ENCODE measurements at places on chromosomes 16 and 17.
A peak's percentile ranks its signal among the peaks of the same experiment; 100 is the strongest.

- DNase-seq: no peak
Measured at GRCh38 chr17:44587339-44587738, 30.1 kb downstream of the FZD2 start.

GRCh38 chr17:4858882-4859260, 25.7 kb downstream of the MINK1 start:
- no peak for DNase-seq

DNA sequence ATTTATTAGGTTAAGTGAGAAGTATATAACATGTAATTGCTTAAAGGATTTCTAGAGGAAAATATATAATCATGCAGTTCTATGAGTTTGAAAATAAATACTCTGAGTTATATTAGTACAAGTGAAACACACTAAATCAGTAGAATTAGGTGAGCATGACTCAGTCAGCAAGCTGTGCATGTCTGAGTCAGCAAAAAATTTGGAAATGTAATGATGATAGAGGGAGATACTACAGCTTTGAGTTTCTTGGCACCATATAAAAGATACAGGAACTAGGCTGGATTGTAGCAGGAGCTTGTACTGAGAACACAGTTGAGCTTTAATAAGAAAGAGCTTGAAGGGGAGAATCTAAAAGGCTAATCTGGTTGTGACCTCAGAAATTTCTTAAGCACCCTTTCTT, 1224.6 kb downstream of the CDH8 start:
- no peak for DNase-seq

- no peak for DNase-seq
Measured at GRCh38 chr17:63859257-63859656, 14.2 kb downstream of the CSH2 start.

- no peak for DNase-seq
Measured at GRCh38 chr17:82440991-82441627, 9.4 kb downstream of the CYBC1 start.

DNA sequence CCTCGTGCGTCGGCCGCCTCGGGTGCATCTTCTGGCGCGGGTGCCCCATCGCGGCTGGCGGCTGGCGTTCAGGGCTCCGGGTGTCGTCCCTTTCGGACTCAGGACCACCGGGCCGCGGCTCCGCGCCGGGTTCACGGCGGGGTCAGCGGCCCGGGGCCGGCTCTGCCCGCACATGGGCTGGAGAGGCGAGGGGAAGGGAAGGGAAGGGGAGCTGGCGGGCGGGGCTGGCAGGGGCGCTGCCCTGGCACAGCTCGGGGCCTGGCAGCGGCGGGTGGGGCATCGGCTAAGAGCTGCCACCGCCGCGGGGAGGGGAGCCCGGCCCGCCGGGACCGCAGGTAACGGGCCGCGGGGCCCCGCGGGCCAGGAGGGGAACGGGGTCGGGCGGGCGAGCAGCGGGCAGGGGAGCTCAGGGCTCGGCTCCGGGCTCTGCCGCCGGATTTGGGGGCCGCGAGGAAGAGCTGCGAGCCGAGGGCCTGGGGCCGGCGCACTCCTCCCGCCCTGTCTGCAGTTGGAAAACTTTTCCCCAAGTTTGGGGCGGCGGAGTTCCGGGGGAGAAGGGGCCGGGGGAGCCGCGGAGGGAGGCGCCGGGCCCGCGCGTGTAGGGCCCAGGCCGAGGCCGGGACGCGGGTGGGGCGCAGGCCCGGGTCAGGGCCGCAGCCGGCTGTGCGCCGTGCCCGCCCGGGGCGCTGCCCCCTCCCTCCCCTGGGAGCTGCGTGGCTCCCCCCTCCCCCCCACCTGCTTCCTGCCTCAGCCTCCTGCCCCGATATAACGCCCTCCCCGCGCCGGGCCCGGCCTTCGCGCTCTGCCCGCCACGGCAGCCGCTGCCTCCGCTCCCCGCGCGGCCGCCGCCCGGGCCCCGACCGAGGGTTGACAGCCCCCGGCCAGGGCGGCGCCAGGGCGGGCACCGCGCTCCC, 646 bp downstream of the HIC1 start:
- DNase-seq: peak; percentile 24

GRCh38 chr17:18027280-18027679, 11.7 kb downstream of the ATPAF2 start:
- no peak for DNase-seq

DNA sequence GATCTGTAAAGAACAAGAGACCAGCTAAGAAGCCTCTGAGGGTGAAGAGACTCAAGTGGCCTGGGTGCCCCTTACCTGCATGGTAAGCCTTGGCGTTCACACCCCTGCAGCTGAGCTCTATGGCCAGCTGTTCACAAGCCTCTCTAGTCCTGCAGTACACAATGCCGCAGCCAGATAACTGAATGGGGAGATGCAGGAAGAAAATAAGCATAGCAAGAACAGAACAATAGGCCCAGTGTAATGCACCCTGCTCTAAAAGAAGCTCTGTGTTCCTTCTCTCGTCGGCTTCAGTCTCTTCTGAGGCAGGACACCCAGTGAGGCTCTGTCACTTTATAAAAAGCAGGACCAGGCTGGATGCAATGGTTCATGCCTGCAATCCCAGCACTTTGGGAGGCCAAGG, 5.4 kb downstream of the RECQL5 start:
- no peak for DNase-seq

GRCh38 chr17:7903154-7904103, 12.7 kb downstream of the RNF227 start:
- no peak for DNase-seq

GRCh38 chr16:84143784-84144199, 1.2 kb downstream of the HSDL1 start:
- DNase-seq: no peak

DNA sequence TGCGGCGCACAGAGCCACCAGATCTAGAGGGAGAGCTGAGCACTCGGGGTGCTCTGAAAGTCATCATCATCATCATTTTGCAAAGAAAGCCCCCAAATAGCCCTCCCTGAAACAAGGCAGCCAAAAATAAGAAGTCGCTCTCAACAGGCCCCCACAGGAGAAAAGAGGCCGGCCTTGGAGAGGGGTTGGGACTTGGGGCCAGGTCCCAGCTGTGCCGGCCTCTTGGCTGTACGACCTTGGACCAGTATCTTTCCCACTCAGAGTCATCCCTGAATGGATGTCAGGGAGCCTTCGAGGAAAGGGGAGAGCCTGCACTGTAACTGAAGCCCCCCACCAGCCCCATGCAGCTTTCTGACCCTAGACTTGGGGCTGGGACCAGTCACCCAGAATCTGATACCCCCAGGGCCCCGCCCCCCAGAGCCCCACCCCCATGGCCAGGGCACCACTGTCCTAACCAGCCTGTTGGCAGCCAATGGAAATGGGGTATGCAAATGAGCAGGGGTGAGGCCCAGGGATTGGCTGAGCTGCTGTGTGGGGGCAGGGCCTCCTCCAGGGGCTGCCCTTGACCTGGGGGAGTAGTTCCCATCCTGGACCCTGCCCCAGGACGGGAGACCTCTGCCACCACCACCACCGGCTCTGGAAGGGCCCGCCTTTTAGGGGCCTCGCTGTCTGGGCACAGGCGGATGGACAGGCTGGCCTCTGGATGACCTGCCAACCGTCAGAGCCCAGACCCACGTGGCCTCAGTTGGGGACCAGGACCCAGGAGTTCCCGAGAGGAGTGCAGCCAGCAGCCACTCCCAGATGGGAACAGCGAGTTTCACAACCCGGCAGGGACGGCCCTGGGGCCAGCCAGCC, 15.4 kb downstream of the ZFPM1 start:
- DNase-seq: no peak
